Right atrium auricular region (tissue), 2 donors: ENCODE measurements at places on chromosomes 2 and 18. TPM values are rescaled to one million over a fixed set of nuclear protein-coding genes. Genes with fewer than 3 reads are reported as not detected.

Gene ANKRD62
- total RNA-seq, result not detected

Gene SERPINB10
- not detected for total RNA-seq

Gene PGAP1
- 5.7 TPM for total RNA-seq

Gene MSGN1
- total RNA-seq, result not detected

Gene CFAP65
- not detected for total RNA-seq

Gene UGT1A4
- not detected for total RNA-seq

Gene FABP1
- not detected for total RNA-seq

Gene PROKR1
- not detected for total RNA-seq

Gene SLC16A14
- 3.4 TPM for total RNA-seq

Gene CCBE1
- 0.94 TPM for total RNA-seq

Gene UGT1A6
- not detected for total RNA-seq

Gene ALPP
- not detected for total RNA-seq

Gene VSNL1
- 30.2 TPM for total RNA-seq

Gene SLC9A4
- not detected for total RNA-seq

Gene EHD3
- 12.5 TPM for total RNA-seq

Gene CLHC1
- total RNA-seq, result 9.5 TPM

Gene OSBPL6
- total RNA-seq, result 4.8 TPM

Gene ACADL
- total RNA-seq, result 1.9 TPM

Gene ALKAL2
- total RNA-seq, result not detected

Gene KLHL41
- total RNA-seq, result 122 TPM

Gene M1AP
- not detected for total RNA-seq

Gene AOX1
- 12.2 TPM for total RNA-seq

Gene BCS1L
- total RNA-seq, result 21.2 TPM

Gene ASB18
- total RNA-seq, result 1.9 TPM

Gene SLC5A7
- total RNA-seq, result not detected

Gene ZC3H15
- total RNA-seq, result 38.3 TPM

Gene LHCGR
- not detected for total RNA-seq

Gene TWIST2
- 6.2 TPM for total RNA-seq

Gene TLX2
- total RNA-seq, result not detected
